ENCODE measurements at places on chromosomes 11 and 22.

GRCh38 chr22:28094771-28095170 is 175.7 kb upstream of the PITPNB start:
- DNase-seq: no peak

- no peak for DNase-seq
Measured at GRCh38 chr22:42622061-42622710, 7.5 kb upstream of the POLDIP3 start.

GRCh38 chr11:27681664-27682063 is 18.6 kb downstream of the BDNF start:
- DNase-seq: no peak

GRCh38 chr11:14342906-14343305 is 16.1 kb downstream of the RRAS2 start:
- no peak for DNase-seq

DNA sequence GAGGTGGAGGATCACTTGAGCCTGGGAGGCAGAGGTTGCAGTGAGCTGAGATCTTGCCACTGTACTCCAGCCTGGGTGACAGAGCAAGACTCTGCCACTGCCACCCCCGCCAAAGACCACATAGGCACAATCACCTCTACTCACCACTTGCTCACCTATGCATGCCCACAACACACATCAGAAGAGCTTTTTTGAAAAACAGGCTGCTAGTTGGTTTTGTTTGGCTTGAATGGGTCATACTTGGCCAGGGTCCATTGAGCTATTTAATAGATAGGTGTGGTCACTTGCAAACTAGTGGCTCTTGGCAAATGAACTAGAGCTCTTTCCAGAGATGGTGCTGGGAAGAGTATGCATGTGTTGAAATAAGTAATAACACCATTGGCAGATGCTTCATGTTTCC is 80.1 kb downstream of the EMSY start:
- DNase-seq: no peak

GRCh38 chr11:88359541-88359940 is 22.0 kb upstream of the CTSC start:
- DNase-seq: no peak

- DNase-seq: no peak
Measured at GRCh38 chr11:1777737-1778136, 14.0 kb upstream of the CTSD start.

GRCh38 chr11:19868871-19869270 is 156.2 kb downstream of the NAV2 start:
- DNase-seq: no peak

- no peak for DNase-seq
Measured at GRCh38 chr11:78696177-78696576, 121.5 kb upstream of the NARS2 start.

DNA sequence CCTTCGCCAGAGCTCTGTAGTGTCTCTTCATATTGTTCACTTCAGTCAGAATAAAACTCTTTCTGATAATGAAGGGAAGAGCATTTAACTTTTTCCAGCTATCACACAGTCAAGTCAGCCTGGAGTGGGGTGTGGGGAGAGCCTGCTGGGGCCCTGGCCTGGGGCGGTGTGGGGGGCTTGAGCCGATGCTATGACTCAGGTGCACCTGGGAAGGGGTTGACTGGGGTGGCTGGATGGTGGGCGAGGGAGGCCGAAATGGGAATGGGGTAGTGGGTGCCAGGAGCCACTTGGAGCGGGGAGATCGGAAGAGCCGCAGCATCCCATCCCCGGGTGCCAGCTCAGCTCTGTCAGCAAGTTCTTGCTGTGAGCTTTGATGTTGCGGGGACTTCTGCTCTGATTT is 100.9 kb downstream of the NXPE2 start:
- DNase-seq: no peak

DNA sequence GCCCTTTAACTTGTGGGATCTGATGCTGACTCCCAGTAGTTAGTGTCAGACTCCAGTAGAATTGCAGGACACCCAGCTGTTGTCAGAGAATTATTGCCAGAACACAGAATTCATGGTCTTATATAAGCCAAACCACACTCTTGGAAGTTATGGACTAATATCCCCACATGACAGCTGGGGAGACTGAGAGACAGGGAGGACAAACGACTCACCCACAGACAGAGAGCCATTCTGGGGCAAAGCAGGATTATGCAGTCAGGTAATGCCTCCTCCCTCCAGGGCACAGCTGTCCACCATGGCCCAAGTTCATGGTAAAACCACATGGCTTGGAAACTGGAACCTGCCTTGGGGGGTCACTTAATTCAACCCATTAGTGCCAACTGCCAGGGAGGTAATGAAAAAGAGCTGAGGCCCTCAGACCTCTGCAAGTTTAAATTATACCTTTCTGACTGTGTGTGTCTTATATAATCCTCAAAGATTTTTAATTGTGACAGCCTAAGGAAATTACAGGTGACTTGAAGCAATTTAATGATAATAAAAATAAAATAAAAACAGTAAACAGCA is 299.5 kb downstream of the BUD13 start:
- no peak for DNase-seq

GRCh38 chr11:128689948-128690664 is 3.8 kb upstream of the FLI1 start:
- no peak for DNase-seq

GRCh38 chr22:44660051-44660830 is 41.8 kb upstream of the PRR5 start:
- DNase-seq: no peak

- DNase-seq: no peak
Measured at GRCh38 chr22:27686534-27686933, 115.0 kb downstream of the MN1 start.

DNA sequence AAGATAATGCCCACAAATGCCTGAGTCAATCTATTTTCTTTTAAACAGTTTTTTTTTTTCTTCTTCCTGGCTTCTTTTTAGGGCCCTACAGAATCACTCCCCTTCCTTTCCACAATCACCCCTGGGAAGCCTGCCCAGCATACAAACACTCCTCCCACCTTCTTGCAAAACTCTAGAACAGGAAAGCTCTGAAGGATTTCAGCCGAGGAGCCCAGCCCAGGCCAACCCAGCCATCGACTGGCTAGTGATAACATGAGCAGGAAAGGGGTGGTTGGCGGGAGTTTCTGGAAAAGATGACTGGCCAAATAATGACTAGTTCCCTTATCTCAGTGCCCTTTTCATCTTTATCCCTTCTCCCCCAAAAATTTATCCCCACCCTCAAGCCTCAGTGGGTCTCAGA is 68.2 kb downstream of the USP35 start:
- DNase-seq: no peak

GRCh38 chr11:118088531-118088930 is 1.8 kb upstream of the SMIM35 start:
- no peak for DNase-seq

DNA sequence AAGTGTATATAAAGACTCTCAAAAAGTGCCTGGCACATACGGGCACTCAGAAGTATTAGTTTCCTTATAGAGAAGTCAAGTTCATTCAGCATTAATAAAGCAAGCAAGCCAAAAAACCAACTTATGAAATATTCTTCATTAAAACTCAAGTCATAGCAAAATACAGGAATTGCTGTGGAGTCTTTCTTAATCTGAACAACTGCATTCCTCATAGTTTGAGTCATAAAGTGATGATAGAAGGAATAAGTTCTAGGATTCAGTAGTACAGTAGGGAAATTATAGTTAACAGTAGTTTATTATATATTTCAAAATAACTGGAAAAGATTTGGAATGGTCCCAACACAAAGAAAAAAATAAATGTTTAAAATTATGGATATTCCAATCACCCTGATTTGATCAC is 200.3 kb downstream of the C11orf91 start:
- no peak for DNase-seq

DNA sequence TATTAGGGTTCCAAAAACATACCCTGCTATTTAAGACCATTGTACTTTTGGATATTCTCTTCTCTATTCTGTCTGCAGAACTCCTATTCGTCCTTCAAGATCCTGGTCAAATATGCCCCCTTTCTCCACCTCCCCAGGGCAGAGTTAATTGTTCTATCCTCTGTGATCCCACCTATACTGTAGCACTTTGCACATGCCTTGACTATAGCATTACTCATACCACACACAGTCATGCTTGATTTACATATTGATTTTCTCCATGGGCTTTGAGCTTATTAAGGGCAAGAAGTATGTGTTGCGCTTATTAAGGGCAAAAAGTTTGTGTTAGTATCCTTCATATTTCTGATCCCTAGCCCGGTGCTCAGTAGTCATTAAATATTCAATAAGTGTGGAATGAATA is 263.7 kb upstream of the CADM1 start:
- DNase-seq: no peak

DNA sequence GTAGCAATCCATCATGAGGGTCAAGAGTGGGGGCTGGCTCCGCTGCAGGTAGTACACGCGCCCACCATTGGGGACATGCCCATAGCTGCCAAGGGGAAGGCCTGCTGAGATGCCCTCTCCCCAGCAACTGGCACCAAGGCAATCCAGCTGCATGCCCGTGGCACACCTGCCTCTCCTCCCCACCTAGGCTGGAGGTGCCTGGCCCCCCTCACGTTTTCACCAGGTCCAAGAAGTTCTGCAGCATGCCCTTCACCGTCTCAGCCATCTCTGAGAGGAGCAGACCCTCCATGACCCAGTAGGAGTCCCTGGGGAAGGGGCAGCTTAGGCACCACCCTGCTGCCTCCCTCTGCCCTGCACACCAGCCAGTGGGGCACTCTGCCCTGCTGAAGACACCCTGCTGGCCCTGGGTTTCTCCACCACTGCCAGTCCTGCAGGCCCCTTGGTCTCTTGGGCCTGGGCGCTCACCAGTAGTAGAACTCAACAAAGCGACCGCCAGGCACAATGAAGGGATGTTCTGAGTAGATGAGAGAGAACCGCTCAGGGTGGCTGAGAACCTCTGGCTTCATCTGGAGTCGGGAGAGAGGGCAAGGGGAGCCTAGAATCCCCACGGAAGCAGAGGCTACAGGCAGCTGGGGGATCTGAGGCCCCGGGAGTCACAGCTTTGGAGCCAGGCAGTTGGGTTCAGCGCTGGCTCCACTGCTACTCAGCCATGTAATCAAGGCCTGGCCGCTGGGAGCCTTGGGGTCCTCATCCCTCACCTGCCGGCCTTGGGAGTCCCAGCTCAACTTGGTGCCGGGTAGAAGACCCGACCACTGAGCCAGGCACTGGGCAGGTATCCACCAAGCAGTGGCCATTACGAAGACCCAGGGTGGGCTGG is 17.8 kb downstream of the TREH start:
- DNase-seq: no peak

DNA sequence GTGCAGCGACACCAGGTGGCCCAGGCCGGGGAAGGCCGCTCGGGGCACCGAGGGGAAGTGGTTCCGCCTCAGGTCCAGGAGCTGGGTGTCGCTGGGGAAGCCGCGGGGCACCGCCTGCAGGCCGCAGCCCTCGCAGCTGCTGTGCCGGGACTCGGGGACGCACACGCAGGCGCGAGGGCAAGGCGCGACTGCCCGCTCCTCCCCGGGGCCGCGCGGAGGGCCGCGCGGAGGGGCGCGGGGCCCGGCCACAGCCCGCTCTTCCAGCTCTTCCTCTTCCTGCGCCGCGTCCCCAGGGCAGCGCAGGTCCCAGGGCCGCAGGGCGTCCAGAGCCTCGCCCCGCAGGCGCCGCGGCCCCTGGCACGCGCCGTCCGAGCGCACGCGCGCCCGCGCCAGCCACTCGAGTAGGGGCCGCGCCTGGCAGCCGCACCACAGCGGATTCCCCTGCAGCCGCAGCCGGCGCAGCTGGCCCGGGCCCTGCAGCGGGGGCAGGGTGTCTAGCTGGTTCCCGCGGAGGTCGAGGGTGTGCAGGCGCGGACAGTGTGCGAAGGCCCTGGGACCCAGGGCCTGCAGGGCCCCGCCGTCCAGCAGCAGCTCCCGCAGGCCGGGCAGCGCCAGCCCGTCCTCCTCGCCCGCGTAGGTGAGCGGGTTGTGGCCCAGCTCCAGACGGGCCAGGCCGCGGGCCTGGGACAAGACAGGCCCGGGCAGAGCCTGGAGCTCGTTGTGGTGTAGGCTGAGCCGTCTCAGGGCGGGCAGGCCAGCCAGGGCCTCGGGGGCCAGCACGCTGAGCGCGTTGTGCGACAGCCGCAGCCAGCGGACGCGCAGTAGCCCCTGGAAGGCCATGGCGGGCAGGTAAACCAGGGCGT is 2.8 kb downstream of the CHADL start:
- no peak for DNase-seq

DNA sequence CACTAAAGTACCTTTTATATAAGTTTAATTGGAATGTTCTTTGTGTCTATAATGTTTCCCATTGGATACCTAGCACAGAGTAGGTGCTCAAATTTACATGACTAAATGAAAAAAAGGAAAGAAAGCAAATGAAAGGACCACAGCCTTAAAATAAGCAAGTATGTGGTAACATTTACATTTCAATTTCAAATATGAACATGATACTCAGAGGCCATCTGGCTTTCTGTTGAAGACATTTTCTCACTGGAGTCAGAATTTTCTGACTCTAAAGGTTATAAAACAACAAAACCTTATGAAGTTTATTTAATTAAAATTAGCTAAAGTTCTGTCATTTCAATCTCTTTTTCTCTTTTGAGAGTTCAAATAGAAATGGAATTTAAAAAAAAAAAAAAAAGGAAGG is 904 bp upstream of the ANGPTL5 start:
- DNase-seq: no peak

DNA sequence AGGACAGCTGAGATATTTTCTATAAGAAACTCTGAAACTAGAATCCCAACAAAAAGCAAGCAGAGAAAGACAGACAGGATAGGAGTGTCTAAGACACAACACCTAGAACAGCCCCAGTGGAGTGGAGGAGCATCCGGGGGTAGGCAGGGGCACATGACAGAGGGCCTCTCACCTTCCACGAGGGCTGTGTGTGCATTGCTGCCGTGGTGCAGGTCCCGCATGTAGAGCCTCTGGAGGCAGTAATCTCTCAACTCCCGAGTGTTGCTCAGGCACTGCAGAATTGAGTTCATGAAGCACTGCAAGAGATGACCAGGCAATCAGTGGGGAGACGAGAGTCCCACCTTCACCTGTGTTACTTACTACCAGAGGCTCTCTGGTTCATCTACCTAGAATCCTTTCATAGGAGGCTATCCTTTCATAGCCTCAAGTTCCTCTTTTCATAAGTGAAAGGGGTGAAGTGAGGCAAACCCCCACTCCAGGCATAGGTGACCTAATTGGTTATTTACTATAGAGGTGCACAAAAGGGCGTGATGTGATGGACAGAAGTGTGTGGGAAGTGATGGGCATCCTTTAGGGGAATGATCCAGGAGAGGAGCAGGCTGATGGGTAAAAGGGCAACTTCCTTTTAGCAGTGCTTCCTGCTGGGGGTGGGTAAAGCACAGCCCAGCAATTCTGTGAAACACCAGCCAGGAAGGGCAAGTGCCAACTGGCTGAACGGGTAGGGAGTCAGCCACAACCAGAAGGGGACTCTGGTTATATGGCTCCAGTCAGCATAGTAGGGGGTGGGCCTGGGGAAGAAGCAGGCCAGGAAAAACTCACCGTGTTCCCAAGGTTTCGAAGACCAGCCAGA is 13.1 kb upstream of the MFRP start:
- DNase-seq: no peak

DNA sequence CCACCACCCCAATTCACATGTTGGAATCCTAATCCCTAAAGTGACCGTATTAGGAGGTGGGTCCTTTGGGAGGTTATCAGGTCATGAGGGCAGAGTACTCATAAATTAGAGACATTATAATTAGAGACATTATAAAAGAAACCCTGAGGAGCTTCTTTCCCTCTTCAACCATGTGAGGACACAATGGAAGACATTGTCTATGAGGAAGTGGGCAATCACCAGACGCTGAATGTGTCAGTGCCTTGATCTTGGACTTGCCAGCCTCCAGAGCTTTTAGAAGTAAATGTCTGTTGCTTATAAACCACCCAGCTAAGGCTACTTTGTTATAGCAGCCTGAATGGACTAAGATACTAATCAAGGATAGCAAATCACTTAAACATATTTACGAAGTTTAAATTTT is 14.8 kb downstream of the GAB2 start:
- no peak for DNase-seq

- DNase-seq: no peak
Measured at GRCh38 chr11:96465512-96465911, 75.7 kb downstream of the JRKL start.
